ENCODE measurements at places on chromosomes 6 and 20.

GRCh38 chr20:39762716-39763115, 800.6 kb downstream of the DHX35 start:
- no peak for DNase-seq

GRCh38 chr6:10954590-10955010, 67.7 kb downstream of the SYCP2L start:
- no peak for DNase-seq

DNA sequence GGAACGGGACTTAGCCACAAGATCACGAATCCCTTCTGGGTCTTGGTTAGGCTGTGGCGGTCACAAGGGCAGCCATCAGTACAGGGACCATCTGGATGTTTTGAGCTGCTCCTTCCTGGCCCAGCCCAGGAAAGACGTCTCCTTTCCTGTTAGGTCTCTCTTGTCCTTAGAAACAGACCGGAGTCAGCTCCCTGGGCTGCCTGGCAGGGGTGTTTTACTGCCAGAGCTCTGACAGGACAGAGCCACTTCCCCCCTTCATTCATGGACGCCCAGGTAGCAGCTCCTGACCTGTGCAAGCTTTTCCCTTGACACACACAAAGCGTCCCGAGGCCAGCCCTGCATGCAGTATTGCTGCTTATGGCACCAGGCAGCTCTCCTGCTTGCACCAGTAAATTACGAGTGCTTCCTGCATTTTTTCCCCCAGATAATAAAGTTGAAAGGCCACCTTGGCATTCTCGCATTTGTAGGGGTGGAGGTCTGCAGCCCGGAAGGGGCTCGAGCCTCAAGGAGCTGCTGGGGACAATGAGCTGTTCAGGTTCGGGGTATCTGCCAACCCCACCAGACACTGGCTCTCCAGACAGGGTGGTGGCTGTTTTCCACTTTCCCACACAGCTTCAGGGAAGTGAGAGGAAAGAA, 87.4 kb downstream of the NOL4L start:
- no peak for DNase-seq

DNA sequence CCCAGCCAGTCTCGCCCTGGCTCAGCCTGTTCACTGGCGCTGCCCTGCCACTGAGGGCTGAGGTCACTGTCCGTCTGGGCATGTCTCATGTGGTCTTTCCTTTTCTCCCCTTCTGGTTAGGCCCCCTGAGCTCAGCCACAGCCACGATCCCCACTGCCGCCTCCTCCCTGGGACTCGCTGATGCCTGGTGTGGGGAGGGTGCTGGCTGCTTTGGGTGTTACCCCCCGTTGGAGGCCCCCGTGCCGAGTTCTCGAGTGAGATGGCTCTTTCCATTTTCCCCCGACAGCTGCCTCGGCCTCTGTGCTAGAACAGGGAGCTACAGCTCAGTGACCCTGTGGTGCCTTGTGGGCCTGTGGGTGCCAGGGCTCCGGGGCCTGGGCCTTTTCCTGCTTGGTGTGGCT, 14.9 kb upstream of the TCFL5 start:
- DNase-seq = no peak

GRCh38 chr6:149405823-149406765, 6.0 kb downstream of the SUMO4 start:
- no peak for DNase-seq

DNA sequence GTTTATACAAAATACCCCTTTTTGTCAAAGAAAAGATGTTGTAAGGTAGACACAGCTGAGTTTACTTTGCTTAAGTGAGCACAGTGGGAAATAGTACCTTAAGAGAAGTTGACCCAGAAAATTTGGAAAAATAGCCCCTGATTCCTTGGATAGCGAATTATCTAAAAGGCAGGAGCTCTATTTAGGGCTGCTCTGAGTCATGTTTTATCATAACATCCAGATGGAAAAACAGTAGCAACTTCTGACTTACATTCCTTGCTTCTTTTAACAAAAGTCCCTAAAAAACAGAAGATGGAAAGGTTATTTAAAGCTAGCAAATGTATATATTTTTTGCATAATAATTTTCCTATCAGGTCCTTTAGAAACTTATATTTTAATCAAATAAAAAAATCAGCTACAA, 59.0 kb downstream of the THEMIS start:
- DNase-seq = no peak

DNA sequence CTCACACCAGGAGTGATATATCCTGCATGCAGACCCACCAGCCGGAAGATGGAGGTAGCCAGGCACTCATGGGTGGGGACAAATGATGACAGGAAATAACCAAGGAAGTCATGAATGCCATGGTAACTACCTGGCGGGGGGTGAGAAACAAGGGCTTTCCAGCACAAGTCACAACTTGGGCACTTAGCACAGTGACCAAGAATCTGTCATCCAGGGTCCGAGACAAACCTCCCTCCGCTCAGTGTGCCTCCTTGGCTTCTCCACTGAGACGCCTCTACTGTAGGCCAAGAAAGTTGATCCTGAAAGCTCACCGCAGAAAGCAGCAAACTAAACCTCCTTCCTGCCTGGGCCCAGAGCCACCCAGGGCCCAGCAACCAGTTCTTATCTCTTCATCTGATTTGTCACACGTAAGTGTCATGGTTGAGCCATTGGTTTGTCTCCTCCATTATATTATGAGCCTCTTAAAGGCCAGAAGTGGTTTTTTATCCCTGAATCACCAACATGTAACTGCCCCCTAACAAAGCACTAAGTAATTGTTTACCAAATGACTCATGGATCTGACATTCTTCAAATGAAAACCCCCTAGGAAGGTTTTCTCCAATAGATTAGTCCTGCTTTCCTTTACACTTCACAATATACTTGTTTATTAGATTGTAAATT, 84.3 kb upstream of the TAB2 start:
- no peak for DNase-seq

Measured in cortex of kidney (tissue), 1 donor.